ENCODE measurements at places on chromosomes 11 and 22.

DNA sequence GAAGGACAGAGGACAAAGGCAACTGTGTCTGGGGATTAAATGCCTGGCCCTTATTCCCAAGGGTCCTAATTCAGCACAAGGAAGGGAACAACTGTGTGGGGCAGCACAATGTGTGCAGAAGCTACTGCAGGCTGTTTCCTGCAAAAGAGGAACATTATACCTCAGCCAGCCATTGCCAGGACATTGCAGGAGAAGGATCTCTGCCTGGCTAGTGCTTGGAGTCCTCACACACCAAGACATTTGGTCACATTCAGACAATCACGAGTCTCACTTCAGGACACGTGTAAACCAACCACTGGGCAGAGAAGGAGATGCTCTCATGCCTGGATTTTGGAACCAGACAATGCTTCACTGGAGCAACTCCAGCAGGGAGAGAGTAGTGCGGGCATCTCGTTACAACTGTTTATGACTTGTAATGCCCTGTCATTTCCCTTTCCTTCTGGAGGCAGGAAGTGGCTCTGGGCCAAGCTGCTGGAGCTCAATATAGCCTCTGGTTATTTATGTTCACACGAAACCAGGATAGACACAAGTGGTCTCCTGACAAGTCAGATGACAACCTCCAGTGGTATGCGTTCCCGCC lies 23.9 kb upstream of the ZC3H12C start:
- DNase-seq = no peak

DNA sequence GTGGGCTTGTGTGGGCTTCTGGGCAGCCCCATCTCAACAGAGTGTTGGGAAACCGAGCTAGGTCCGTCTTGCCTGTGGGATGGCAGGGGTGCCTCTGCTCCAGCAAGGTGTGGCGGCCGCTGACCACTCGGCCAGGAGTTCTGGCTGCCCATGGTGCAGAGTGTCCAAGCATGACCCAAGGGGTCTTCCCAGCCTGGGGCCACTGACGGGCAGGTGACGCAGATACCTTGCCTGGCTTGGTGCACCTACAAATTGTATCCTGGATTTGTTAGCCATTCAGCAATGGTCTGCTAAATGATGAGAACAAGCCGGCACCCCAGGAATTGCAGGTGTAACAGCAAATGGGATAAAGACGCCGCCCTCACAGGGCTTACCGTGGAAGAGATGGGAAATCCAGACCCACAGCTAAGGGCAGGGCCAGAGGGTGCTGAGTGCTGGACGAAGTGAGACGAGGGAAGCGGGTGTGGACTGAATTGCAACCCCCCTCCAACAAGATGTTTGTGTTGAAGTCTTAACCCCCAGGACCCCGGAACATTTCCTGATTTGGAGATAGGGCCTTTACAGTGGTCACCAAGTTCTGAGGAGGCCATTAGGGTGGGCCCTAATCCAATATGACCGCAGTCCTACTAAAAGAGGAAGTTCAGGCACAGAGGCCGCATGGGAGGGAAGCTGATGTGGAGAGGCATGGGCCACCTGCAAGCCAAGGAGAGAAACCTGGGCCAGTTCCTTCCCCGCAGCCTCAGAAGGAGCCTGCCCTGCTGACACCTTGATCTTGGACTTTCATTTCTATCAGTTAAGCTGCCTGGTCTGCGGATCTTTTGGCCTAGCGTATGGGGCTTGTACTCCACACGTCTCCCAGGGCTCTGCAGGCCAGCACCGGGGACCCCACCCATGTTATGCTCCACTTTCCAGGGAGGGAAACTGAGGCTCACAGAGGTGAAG lies 45.2 kb upstream of the LINC01488 start:
- no peak for DNase-seq

GRCh38 chr11:80778432-80778831 lies 1337.6 kb upstream of the TENM4 start:
- DNase-seq = no peak

DNA sequence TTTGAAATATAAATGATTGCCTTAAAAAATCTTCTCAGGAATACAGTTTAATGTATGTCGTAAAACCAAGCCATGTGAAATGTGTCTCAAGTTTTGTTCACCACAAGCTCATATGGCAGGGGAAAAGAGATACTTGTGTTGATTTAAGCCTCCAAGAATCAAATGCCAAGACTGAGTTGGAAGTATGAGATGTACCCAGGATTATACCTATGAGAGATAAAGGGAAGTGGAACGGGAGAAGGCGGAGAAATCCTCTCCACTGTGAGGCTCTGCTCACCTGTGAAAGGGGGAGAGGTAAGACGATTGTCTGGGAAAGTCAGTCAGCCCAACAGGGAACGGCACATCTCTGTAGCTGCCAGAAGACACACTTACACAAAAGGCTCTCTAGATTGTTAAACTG lies 124.8 kb downstream of the TRPC6 start:
- DNase-seq = no peak

GRCh38 chr22:39598017-39598965 lies 27.7 kb downstream of the CACNA1I start:
- peak; percentile 89 for DNase-seq

- no peak for DNase-seq
Observed at GRCh38 chr11:127919206-127920000, 668.0 kb downstream of the ETS1 start.

DNA sequence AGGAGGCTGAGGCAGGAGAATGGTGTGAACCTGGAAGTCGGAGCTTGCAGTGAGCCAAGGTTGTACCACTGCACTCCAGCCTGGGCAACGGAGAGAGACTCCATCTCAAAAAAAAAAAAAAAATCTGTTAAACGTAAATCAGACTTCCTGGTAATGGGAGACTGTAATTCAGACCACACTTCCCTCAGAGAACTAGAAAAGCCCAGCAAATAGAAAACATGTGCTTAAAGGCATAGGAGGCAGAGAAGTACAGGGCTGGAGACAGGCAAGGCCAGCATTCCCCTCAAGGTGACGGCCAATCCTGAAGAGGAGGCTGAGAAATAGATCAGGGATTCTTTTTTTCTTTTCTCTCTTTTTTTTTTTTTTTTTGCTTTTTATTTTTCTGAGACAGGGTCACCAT lies 8.2 kb downstream of the GGT5 start:
- DNase-seq = no peak

DNA sequence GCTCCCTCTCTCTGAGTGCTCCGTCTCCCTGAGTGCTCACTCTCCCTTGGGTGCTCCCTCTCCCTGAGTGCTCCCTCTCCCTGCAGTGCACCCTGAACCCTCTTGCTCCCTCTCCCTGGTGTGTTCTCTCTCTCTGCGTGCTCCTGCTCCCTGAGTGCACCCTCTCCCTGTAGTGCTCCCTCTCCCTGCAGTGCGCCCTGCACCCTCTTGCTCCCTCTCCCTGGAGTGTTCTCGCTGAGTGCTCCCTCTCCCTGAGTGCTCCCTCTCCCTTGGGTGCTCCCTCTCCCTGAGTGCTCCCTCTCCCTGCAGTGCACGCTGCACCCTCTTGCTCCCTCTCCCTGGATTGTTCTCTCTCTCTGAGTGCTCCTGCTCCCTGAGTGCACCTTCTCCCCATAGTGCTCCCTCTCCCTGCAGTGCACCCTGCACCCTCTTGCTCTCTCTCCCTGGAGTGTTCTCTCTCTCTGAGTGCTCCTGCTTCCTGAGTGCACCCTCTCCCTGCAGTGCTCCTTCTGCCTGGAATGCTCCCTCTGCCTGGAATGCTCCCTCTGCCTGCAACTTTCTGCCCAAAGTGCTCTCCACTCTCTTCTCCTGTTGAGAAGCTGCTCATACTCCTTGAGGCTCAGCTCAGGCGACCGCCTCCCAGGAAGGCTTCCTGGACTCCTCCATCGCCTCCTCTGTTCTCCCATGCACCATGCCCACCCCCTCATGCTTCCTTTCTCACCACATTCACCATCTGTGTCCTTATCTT lies 48.4 kb upstream of the WNT7B start:
- no peak for DNase-seq

- no peak for DNase-seq
Observed at GRCh38 chr11:4019891-4020290, 74.7 kb upstream of the RRM1 start.

- DNase-seq = no peak
Observed at GRCh38 chr11:119591836-119592310, 137.1 kb downstream of the NECTIN1 start.

All from NCI-H526 (cell line).